Frontal cortex (tissue), 4 donors: ENCODE measurements at places on chromosomes 7 and 10. TPM values are rescaled to one million over a fixed set of nuclear protein-coding genes. Genes with fewer than 3 reads are reported as not detected.

Gene KCND2
- 51.8 TPM for total RNA-seq

Gene INHBA
- total RNA-seq = 12.6 TPM

GRCh38 chr10:14545827-14546226 lies 215.1 kb upstream of the FRMD4A start:
- no peak for DNase-seq

- no peak for DNase-seq
Observed at GRCh38 chr10:86295791-86296190, 70.8 kb downstream of the GRID1 start.

GRCh38 chr10:68796605-68797004 lies 30.7 kb upstream of the STOX1 start:
- DNase-seq = no peak

DNA sequence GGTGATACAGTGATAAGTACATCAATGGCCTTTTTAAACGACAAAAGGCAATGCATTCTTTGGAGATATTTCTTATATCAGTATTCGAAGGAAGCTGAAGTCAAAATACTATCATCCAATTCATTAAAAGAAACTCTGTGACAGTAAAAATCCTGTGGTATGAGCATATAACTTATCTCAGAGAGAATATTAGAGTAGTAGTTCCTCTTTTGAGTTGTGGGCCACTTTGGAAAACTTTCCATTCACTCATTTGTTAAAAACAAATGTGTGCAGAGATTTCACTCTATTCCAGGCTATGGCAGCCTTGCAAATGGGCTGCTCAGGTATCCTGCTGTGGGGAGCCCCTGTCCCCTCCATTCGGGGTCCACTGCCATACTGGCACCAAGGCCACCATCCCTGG lies 55.3 kb upstream of the ZNF438 start:
- no peak for DNase-seq
